Peyer's patch (tissue), 4 donors: ENCODE measurements at places on chromosomes 6 and 20. TPM values are rescaled to one million over a fixed set of nuclear protein-coding genes. Genes with fewer than 3 reads are reported as not detected.

The LSM2 gene
- total RNA-seq, result 11.8 TPM

The CLVS2 gene
- 0.09 TPM for total RNA-seq

The WFDC5 gene
- not detected for total RNA-seq

GRCh38 chr6:89680150-89680549, 41.6 kb upstream of the LYRM2 start:
- no peaks in the 10 kb centered on the region for H3K27me3 ChIP-seq
- no peaks in the 10 kb centered on the region for H3K4me1 ChIP-seq
- no peak overlapping the region for H3K4me3 ChIP-seq
- no peaks in the 10 kb centered on the region for H3K36me3 ChIP-seq
- no peak for DNase-seq

GRCh38 chr20:57573242-57573641, 12.3 kb downstream of the PCK1 start:
- no peaks in the 10 kb centered on the region for H3K27me3 ChIP-seq
- no peak overlapping the region for H3K27ac ChIP-seq
- H3K36me3 ChIP-seq, result no peaks in the 10 kb centered on the region
- H3K4me1 ChIP-seq, result no peaks in the 10 kb centered on the region

GRCh38 chr6:130129762-130130246, 92.9 kb downstream of the SAMD3 start:
- no peak overlapping the region for H3K27ac ChIP-seq
- no peaks in the 10 kb centered on the region for H3K36me3 ChIP-seq
- no peaks in the 10 kb centered on the region for H3K4me1 ChIP-seq
- DNase-seq, result no peak
- no peaks in the 10 kb centered on the region for H3K27me3 ChIP-seq
- H3K4me3 ChIP-seq, result no peak overlapping the region

DNA sequence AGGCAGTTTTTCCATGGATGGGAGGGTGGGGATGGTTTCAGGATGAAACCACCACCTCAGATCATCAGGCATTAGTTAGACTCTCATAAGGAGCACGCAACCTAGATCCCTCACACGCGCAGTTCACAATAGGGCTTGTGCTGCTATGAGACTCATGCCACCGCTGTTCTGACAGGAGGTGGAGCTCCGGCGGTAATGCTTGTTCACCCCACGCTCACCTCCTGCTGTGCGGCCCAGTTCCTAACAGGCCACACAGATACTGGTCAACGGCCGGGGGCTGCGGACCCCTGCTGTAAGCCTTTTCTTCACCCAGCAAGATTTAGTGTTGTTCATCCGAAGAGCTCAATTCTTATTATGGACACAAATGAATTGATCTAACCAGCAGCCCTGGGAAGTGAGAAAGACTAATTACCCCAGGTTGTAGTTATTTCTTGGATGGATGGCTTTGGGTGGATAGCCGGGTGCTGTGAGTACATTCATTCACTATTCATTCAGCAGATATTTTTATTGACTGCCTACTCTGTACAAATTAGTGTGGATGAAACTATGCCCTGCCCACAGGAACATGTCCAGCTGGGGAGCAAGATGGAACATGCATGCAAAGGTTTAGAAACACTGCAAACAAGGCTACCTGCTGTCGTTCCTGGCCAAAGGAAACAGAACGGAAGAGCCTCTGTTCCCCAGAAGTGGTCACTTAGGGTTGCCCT, 57.2 kb downstream of the RIOK1 start:
- no peaks in the 10 kb centered on the region for H3K36me3 ChIP-seq
- H3K4me1 ChIP-seq, result no peaks in the 10 kb centered on the region
- no peak overlapping the region for H3K27ac ChIP-seq
- no peak overlapping the region for H3K4me3 ChIP-seq
- no peak for DNase-seq

DNA sequence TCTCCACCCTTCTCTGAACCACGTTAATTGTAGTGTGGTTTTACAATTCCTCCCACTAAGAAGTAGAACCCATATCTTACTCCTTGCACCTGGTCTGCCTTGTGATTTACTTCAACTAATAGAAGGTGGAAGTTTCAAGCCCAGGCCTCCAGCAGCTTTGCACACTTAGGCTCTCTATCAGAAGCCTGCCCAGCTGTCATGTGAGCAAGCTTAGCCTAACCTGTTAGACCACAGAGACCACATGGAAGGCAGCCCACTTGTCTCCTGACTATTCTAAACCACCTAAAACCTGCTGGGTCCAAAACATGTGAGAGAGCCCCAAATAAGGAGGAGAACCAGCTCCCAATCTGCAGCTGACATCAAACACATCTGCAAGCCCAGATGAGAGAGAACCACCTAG, 127.6 kb upstream of the BTBD3 start:
- no peak overlapping the region for H3K4me3 ChIP-seq
- no peaks in the 10 kb centered on the region for H3K36me3 ChIP-seq
- no peak overlapping the region for H3K27ac ChIP-seq
- H3K4me1 ChIP-seq, result no peaks in the 10 kb centered on the region

GRCh38 chr6:43013097-43013842, 476 bp downstream of the MEA1 start:
- no peaks in the 10 kb centered on the region for H3K27me3 ChIP-seq
- H3K4me3 ChIP-seq, result peak overlapping the region; percentile 62

GRCh38 chr20:35730583-35731468, 11.2 kb downstream of the RBM39 start:
- peaks cover 16% of the 10 kb centered on the region for H3K36me3 ChIP-seq
- peaks cover 52% of the 10 kb centered on the region for H3K4me1 ChIP-seq
- H3K27ac ChIP-seq, result no peak overlapping the region
- DNase-seq, result no peak

DNA sequence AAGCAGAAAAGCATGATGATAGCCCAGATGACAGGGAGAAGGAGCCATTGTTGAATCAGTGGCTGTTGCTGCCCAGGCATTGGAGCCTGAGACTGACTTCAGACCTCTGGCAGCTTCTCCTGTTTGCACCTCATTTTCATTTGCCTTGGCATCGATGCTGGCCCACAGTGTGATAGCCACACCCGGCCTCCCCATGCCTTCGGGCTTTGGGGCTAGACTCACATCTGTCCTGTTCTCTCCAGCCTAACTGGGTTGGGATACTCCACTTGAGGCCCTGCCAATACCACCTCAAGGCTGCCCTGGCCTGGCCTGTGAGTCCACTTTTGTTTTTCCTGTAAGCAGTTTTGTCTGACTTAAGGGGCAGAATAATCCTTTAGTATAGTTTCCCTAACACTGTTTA, 140.4 kb downstream of the UST start:
- H3K27me3 ChIP-seq, result no peaks in the 10 kb centered on the region
- H3K36me3 ChIP-seq, result no peaks in the 10 kb centered on the region
- no peak for DNase-seq
- no peak overlapping the region for H3K4me3 ChIP-seq

DNA sequence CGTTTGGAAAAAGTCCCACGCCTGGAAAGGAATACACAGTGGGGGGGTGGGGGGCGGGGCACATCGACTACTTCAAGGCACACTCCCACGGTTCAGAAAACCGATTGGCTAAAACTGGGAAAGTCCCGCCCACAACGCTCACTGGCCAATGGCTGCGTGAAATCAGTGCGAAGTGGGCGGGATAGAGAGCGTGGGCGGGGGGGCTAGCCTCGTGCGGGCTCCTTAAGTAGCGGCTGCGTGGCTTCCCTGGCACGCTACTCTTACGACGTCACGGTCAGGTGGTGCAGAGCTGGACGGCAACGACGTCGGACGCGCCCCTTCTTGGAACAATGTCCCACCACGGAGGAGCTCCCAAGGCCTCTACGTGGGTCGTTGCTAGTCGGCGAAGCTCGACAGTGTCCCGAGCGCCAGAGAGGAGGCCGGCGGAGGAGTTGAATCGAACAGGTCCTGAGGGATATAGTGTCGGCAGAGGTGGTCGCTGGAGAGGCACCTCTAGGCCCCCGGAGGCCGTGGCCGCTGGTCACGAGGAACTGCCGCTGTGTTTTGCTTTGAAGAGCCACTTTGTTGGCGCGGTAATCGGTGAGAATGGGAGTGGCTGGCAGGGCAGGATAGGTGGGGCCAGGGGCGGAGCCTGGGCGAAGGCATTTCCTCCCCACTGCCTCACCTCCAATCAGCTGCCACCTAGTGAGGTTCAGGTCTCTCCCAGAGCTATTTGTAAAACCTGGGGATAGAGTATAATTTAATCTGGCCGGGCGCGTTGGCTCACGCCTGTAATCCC, at the start of gene DDX43:
TSS of gene DDX43 (plus strand) at position 252 of the 778 bp plus-strand sequence. CDS start at position 330, 78 bp downstream.
- H3K4me3 ChIP-seq, result no peak within 1 kb of the TSS
- peaks cover 7% of the 10 kb centered on the region for H3K27me3 ChIP-seq
- no peaks in the 10 kb centered on the region for H3K4me1 ChIP-seq

- H3K4me3 ChIP-seq, result peak overlapping the region; percentile 87
- peak overlapping the region; percentile 96 for H3K27ac ChIP-seq
- no peaks in the 10 kb centered on the region for H3K4me1 ChIP-seq
These were observed 653 bp downstream of the LMBRD1 start for GRCh38 chr6:69796073-69796641.

- H3K27ac ChIP-seq, result no peak within 1 kb of the TSS
- H3K4me3 ChIP-seq, result no peak within 1 kb of the TSS
- no peaks in the 10 kb centered on the region for H3K4me1 ChIP-seq
- H3K36me3 ChIP-seq, result no peaks in the 10 kb centered on the region
These were observed at the start of gene GFRA4 for GRCh38 chr20:3663031-3663701. Gene GFRA4, minus strand, starts transcription at chr20:3663399. Its CDS starts 0 bp downstream, at chr20:3663399.

DNA sequence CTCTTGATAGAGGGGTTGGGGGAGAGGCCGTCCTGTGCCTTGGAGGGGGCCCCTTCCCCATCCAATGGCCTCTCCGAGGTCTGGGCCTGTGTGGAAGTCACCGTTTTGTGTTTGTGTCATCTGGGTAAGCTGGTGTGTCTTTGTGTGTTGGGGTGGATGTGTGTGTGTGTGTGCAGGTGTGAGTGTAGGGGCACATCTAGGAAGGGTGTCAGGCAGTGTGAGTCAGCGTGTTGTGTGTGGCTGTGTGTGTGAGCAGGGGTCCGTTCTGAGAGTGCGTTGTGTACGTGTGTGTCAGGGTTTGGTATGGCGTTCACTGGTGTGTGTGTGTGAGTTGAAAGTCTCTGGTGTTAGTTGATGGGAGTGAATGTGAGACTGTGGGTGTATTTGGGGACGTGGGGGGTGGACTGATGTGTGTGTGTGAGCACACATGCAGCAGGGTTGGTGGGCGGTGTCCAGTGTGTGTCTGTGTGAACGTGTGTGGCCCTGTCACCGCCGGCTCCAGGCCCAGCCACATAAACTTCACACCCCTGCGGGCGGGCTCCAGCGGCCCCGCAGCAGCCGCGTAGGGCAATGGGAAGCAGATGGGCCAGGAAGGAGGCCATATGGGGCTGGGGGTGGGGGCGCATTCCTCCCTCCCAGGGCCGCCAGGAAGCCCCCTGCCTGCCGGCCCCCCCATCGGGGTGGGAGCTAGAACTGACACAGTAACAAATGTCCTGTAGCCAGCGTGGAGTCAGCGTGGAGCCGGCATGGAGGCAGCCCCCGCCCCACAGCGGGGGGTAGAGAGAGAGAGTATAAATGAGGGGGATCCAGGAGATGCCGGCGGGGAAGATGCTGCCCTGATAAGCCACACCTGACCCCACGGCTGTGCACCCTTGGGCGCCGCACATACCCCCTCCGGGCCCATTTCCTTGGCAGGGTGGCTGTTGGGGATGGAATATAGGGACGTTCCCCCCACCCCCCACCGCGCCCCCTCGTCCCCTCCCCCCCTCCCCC, 32.1 kb downstream of the SNAI1 start:
- no peak overlapping the region for H3K4me3 ChIP-seq
- H3K27me3 ChIP-seq, result no peaks in the 10 kb centered on the region
- H3K4me1 ChIP-seq, result no peaks in the 10 kb centered on the region
- DNase-seq, result no peak
- H3K27ac ChIP-seq, result no peak overlapping the region
- no peaks in the 10 kb centered on the region for H3K36me3 ChIP-seq

DNA sequence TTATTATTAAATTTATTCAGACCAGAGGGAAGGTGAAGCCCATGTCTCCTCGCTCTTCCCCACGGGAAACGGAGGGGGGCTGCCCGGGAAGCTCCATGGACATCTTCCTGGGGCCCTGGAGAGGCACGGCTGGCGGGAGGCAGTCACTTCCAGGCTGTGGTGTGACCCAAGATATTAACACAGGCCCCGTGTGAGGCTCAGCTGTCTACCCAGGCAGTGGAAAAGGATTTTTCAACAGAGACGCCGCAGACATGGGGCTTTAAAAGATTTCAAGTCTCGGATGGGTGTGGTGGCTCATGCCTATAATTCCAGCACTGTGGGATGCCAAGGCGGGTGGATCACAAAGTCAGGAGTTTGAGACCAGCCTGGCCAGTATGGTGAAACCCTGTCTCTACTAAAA, 117.9 kb downstream of the ERMARD start:
- H3K36me3 ChIP-seq, result no peaks in the 10 kb centered on the region
- H3K4me1 ChIP-seq, result no peaks in the 10 kb centered on the region
- H3K27ac ChIP-seq, result no peak overlapping the region
- H3K4me3 ChIP-seq, result no peak overlapping the region
- no peak for DNase-seq

GRCh38 chr6:127606131-127606562, 29.2 kb downstream of the C6orf58 start:
- no peaks in the 10 kb centered on the region for H3K27me3 ChIP-seq
- DNase-seq, result no peak
- no peak overlapping the region for H3K27ac ChIP-seq
- H3K4me1 ChIP-seq, result no peaks in the 10 kb centered on the region
- no peak overlapping the region for H3K4me3 ChIP-seq
- H3K36me3 ChIP-seq, result no peaks in the 10 kb centered on the region

GRCh38 chr6:39614393-39614950, 110.7 kb downstream of the KIF6 start:
- DNase-seq, result no peak
- H3K4me3 ChIP-seq, result no peak overlapping the region
- H3K27ac ChIP-seq, result no peak overlapping the region
- H3K4me1 ChIP-seq, result no peaks in the 10 kb centered on the region
- H3K27me3 ChIP-seq, result no peaks in the 10 kb centered on the region
